Stimulated activated memory B cell treated with anti-CD40 and anti-IgM and Interleukin-4, amounts not matched to agents 10 μg/mL and 1 μg/mL and 100 μg/mL, for 72 hours (primary cell): ENCODE measurements at places on chromosomes 6 and 20.

DNA sequence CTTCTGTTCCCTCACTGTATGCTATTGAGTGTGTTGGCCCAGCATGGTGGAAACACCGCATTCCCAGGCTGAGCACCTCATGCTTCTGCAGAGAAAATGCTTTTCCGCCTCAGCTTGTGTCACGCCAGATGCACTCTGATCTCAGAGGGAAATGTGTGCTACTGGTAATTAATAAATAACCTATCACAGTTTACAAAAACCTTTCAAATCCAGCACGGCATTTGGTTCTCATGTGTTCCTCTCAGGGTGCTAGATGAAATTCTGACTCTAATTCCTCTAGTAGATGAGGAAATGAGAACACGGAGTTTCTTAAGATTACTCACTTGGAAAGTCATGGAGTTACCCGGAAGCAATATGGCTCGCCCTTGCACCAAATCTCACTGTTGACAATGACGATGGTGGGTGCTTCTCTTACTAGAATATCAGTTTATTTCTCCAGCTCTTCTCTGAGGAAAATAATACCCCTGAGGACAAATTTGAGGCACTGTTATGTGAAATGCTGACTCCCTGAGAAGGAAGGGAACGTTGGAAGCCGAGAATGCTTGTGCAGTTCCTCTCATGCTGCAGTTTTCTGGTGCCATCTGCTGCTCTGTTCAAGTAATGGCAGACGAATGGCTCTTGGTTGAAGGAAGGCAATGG, 116.6 kb downstream of the RNF144B start:
- H3K4me1 ChIP-seq: peaks cover 24% of the 10 kb centered on the region
- peak; percentile 73 for ATAC-seq
- H3K27me3 ChIP-seq: no peaks in the 10 kb centered on the region
- H3K4me3 ChIP-seq: peak overlapping the region; percentile 62
- H3K36me3 ChIP-seq: no peaks in the 10 kb centered on the region

GRCh38 chr20:13325796-13326340, 104.8 kb downstream of the ISM1 start:
- no peak overlapping the region for H3K4me3 ChIP-seq
- no peak overlapping the region for H3K27ac ChIP-seq
- H3K27me3 ChIP-seq: peaks cover 9% of the 10 kb centered on the region

DNA sequence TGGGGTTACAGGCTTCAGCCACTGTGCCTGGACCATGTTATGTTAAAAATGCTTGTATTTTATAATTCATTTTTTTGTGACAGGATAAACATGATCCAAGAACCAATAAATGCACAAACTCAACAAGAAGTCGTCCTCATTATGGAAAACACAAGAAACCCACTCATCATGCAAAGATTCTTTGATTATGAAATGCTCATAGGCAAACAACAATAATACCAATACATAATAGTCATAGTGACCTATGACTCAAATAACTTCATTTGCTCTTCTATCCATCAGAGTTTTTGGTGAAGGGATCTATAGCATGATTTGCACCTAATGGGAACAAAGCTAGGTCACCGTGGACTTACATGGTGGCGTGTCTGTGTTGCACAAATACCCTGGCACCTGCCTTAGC, 217.1 kb upstream of the THEMIS start:
- H3K4me1 ChIP-seq: no peaks in the 10 kb centered on the region
- H3K36me3 ChIP-seq: peaks cover 5% of the 10 kb centered on the region
- no peak overlapping the region for H3K4me3 ChIP-seq

GRCh38 chr6:16504609-16505008, 256.7 kb downstream of the ATXN1 start:
- H3K36me3 ChIP-seq: peaks cover 24% of the 10 kb centered on the region
- H3K4me1 ChIP-seq: peaks cover 52% of the 10 kb centered on the region
- ATAC-seq: peak; percentile 74
- H3K27me3 ChIP-seq: no peaks in the 10 kb centered on the region
- peak overlapping the region; percentile 94 for H3K27ac ChIP-seq

- peaks cover 26% of the 10 kb centered on the region for H3K27me3 ChIP-seq
- no peak overlapping the region for H3K27ac ChIP-seq
- no peaks in the 10 kb centered on the region for H3K4me1 ChIP-seq
- peaks cover 10% of the 10 kb centered on the region for H3K36me3 ChIP-seq
Observed at GRCh38 chr20:49306903-49307620, 29.2 kb upstream of the ZNFX1 start.

- no peak overlapping the region for H3K27ac ChIP-seq
- no peaks in the 10 kb centered on the region for H3K27me3 ChIP-seq
- H3K36me3 ChIP-seq: peaks cover 32% of the 10 kb centered on the region
- H3K4me3 ChIP-seq: no peak overlapping the region
- ATAC-seq: no peak
Observed at GRCh38 chr6:16446273-16446672, 207.9 kb downstream of the GMPR start.

GRCh38 chr6:16322666-16323312, 84.4 kb downstream of the GMPR start:
- peaks cover 60% of the 10 kb centered on the region for H3K36me3 ChIP-seq
- H3K27ac ChIP-seq: peak overlapping the region; percentile 56
- H3K27me3 ChIP-seq: no peaks in the 10 kb centered on the region
- H3K4me1 ChIP-seq: peaks cover 45% of the 10 kb centered on the region
- peak; percentile 73 for ATAC-seq
